ENCODE measurements at places on chromosomes 11 and 22. TPM values are rescaled to one million over a fixed set of nuclear protein-coding genes. Genes with fewer than 3 reads are reported as not detected.

DNA sequence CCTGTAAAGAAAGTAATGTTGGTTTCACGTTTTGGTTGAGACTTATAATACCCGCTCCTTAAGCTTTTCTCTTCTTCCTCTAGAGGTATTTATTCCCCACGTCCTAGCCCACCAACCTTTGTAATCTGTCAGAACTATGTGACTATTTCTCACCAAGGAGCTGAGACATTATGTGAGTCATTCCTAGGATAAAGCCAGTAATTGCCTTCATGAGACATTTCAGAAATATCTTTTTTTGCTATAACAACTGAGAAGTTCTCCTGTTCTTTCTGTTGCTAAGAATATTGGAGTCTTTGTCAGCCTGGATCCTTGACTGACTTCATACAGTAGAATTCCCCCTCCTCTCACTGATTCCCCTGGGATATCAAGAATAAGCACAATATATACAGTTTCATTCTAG lies 1497.0 kb upstream of the TENM4 start:
- no peak for DNase-seq

Gene SLC22A9
- not detected for total RNA-seq

DNA sequence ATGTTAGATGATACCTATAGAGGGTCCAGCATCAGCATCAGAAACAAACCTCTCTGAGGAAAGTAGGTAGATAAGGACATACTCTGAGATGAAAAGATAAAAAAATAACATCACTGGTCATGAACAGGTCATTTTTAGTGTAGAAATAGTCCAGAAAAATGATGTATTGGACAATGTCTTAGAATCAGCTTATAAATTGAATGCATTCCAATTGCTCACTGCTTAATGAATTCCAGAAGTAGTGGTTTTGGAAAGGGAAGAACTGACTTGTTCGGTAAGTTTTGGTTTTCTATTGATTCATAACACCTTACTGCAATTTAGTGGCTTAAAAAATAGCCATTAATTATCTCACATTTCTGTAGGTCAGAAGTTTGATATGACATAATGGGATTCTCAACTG lies 929.5 kb upstream of the CCDC90B start:
- DNase-seq = no peak

Gene PARVG
- total RNA-seq = 0.21 TPM

DNA sequence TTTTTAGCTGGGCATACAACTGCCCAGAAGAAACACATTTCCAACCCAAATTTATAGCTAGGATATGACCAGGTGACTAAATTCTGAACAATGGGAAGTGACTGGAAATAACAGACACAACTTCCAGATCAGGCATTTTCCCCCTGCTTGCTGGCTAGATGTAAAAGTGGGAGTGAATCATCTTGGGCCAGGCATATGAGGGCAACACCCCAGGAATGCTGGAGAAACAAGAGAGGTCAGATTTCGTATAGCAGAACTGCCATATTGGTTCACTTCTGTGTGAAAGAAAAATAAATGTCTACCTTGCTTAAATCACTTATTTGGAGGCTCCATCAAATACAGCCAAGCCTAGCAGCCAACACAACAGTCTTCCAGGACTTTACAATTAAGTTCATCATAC lies 7.4 kb downstream of the ATL3 start:
- DNase-seq = no peak

GRCh38 chr11:127683321-127683720 lies 682.8 kb upstream of the KIRREL3 start:
- DNase-seq = no peak

Gene PANX3
- not detected for total RNA-seq

GRCh38 chr11:105829084-105829483 lies 193.0 kb downstream of the MSANTD4 start:
- no peak for DNase-seq

- no peak for DNase-seq
Measured at GRCh38 chr11:123122341-123122740, 60.4 kb upstream of the HSPA8 start.

Gene ASPHD2
- 0.15 TPM for total RNA-seq

DNA sequence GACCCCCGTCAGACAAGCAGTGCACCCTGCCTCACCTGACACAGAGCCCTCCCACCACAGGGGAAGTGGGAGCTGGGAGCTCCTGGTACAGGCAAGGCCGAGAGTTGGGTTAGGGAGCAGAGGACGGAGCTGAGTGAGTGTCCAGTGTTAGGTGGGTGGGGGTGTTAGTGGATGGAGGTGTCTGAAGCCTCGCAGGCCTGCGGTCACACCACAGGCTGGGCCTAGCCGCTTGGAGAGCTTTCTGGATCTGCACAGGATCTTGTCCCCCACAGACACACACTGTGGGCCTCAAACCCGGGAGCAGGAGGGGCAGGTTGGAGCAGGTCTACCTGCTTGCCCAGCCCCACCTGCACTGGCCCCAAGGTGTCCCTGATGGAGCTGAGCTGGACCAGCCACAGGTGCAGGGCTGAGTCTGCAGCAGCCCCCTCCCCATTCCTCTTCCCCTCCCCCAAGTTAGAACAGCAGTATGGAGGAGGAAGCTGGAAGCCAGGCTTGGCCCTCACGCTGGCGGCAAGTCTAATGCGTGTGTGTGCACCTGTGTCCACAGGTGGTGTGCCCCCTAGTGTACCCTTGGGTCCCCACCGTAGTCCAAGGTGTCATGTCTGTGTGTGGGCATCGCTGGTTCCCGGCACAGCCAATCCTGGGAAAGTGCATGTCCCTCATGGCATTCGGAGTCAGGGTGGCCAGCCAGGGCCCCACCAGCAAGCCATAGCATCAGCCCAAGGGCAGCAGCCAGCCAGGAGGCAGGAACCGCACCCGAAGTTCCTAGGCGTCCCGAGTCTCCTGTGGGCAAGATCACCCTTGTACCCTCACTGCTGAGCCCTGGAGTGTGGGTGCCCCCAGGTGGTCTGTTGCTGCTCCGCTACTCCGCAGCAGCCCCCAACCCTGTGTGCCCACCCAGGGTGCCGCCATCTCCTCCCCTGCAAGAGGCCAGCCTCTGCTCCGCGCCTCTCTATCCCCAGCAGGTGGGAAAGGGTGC lies 2.0 kb upstream of the GATD1 start:
- no peak for DNase-seq

DNA sequence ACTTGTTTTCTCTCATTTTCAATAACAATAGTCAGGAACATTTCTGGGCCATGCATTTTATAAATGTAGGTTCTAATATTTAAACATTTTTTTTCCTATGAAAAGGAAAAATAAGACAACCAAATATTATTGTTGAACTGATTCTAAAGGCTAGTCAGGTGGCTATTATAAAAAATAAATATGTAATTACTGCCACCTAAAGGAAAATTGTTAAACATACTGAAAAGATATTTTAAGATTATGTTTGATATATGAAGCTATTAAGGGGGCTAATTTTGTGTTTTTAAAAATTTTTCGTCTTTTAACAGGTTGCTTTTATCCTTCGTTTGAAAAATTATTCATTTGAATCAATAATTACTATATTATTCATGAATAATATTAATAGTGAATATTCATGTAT lies 62.2 kb upstream of the FDX1 start:
- DNase-seq = no peak

- no peak for DNase-seq
Measured at GRCh38 chr22:27127911-27128310, 470.5 kb downstream of the MIAT start.

GRCh38 chr11:90221803-90222458 lies 918 bp downstream of the CHORDC1 start:
- no peak for DNase-seq

GRCh38 chr11:65211293-65212105 lies 29.8 kb downstream of the CAPN1 start:
- no peak for DNase-seq

- DNase-seq = no peak
Measured at GRCh38 chr22:43432883-43433415, 21.1 kb downstream of the MPPED1 start.

GRCh38 chr11:60699284-60699691 lies at the start of gene MS4A8:
MS4A8 (plus strand) TSS chr11:60699612; CDS start chr11:60700861, 1,249 bp downstream.
- DNase-seq = no peak

Gene SESN3
- total RNA-seq = 1.4 TPM

- DNase-seq = no peak
Measured at GRCh38 chr11:119729951-119730613, 1.1 kb upstream of the NECTIN1 start.
